ENCODE measurements at places on chromosomes 5 and 9. TPM values are rescaled to one million over a fixed set of nuclear protein-coding genes. Genes with fewer than 3 reads are reported as not detected.

The ZCCHC9 gene
- 11.2 TPM for total RNA-seq

The CDH6 gene
- not detected for total RNA-seq

The PPP3R2 gene
- not detected for total RNA-seq

The CERT1 gene
- total RNA-seq, result 4.9 TPM

The SPATA31D1 gene
- not detected for total RNA-seq

The PCDHGB4 gene
- not detected for total RNA-seq

The SRA1 gene
- total RNA-seq, result 61.3 TPM

The CACNA1B gene
- not detected for total RNA-seq

Data from HT-29 (cell line).